ENCODE measurements at places on chromosomes 11 and 22.

DNA sequence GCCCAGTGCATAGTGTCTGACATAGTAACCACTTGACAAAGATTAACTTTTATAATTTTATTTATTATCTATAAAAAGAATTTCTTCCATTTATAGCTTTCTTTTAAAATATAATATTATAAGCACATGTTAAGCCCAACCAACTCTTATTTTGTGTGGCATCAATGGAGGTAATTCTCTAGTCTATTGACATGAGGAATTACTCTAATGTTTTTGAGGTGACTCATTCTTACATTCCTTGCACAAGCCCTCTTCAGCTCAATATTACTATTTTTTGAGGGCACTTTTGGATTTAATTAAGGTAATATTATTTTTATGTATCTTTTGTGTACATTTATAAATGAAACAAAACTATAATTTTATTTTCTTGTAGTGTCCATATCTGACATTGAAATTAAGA lies 59.6 kb downstream of the AASDHPPT start:
- no peak for DNase-seq

- no peak for DNase-seq
These were observed 29.1 kb downstream of the ST3GAL4 start for GRCh38 chr11:126384449-126385070.

DNA sequence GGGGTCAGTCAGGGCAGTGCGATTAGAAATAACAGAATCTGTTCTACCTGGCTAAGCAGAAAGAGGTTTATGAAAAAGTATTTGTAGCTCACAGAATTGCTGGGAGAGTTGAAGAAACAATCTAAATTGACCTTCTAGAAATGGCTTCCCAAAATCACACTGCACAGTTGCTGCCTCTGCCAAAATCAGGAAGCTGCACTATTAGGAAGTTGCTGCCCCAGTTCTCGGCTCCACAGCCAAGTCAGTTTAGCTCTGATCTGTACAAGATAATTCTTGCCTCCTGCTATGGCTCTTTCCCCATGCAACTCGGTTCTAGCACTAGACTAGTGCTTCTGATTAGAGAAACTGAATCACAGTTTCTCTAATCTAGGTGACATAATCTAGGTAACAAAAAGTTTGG lies 16.0 kb upstream of the CCDC90B start:
- DNase-seq: peak; percentile 7

GRCh38 chr11:75087319-75088305 lies 9.1 kb downstream of the OR2AT4 start:
- DNase-seq: peak; percentile 26

DNA sequence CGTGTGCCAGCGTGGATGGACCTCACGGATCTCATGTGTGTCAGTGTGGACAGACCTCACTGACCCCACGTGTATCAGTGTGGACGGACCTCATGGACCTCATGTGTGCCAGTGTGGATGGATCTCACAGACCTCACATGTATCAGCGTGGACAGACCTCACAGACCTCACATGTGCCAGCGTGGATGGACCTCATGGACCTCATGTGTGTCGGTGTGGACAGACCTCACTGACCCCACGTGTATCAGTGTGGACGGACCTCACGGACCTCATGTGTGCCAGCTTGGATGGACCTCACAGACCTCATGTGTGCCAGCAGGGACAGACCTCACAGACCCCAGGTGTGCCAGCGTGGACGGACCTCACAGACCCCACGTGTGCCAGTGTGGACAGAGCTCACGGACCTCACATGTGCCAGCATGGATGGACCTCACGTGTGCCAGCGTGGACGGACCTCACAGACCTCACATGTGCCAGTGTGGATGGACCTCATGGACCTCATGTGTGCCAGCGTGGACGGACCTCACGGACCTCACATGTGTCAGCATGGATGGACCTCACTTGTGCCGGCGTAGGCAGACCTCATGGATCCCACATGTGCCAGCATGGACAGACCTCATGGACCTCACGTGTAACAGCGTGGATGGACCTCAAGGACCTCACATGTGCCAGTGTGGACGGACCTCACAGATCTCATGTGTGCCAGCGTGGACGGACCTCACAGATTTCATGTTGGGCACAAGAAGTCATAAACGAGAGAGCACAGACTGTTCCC lies 18.2 kb downstream of the TTLL8 start:
- DNase-seq: no peak

DNA sequence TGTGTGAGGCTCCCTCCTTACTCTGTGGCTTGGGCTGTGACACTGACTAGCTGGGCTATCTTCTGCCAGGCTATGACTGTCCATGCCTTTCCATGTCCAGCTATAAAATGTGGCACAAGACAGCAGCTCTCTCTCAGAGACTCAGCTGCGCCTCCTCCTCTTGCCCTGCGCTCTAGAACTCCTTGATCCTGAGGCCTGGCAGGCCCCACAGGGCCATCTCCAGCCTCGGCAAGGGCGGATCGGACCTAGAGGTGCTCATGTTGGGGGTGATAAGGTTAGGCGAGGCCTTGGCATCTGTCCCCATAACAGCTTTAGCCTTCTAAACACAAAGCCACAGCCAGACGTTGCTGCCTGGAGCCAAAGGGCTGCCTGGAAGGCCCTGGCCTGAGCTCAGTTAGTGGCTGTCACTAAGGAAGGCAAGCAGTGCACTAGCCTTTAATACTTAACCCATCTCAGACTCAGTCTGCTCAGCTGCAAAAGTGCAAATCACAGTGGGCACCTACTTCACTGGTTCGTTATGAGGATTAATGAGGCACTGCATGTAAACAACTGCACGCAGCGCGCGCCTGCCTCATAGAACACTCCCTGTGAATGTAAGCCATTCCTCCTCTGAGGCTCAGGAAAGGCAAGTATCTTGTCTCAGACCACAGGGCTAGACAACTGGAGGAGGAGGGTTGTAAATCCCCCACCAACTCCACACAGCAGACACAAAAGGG lies 1.2 kb downstream of the GUCD1 start:
- no peak for DNase-seq
